NCI-H187 (cell line): ENCODE measurements at places on chromosomes 1 and 21.

- DNase-seq: peak; percentile 48
These were observed at the start of gene PLXNA2 for GRCh38 chr1:208243967-208244916. Gene PLXNA2, minus strand, starts transcription at chr1:208244384. Its CDS starts 26,462 bp downstream, at chr1:208217922.

- no peak for DNase-seq
These were observed 33.3 kb downstream of the ZNF281 start for GRCh38 chr1:200376528-200376927.

DNA sequence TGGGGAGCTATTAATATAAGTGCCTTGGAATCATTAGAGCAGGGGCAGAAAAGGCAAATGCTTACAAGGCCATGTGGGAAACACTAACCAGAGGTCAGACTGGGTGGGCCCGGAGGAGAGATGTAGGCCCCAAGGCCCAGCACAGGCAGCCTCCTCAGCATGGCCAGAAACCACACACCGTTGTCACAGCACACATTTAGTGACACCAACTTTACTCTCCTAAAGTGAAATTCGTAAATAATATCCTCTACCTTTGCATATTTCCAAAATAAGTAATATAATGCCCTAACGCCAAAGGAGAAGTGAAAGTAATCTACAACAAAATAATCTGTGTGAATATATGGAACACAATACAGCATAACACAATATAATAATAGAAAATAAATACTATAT, 62.6 kb downstream of the KIF21B start:
- no peak for DNase-seq

DNA sequence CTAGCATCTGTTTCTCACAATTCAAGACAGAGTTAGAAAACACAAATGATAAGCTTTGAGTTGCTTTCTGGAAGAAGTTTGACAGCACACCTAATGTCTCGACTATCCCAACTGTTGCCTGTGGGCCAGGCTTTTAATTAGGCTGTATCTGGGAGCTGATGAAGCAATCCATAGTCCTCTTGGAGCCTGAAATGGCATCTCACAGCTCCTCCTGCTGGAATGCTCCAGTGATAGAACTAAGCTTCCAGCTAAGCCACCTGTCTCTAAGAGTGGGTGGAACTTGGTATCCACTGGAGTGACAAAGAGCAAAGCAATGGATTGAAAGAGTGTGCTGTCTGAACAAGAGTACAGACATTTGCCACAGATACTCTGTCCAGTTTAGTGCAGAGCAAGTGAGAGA, 605.3 kb upstream of the NR5A2 start:
- DNase-seq: no peak

- DNase-seq: no peak
These were observed 138.8 kb downstream of the HHAT start for GRCh38 chr1:210467440-210468043.

DNA sequence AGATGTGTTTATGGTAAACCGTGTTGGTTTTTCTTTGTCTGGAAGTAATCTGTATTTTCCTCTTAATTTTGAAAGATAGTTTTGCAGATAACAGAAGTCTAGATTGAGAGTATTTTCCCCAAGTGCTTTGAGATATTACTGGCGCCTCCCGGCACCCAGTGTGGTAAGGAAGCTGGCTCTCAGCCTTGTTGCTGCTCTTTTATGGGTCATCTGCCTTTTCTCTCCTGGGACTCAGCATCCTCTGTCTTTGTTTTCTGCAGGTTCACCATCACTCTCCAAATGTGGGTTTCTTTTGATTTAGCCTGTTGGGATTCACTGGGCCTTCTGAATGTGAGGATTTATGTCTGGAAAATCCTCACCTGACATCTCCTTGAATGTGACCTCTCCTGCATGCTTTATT, 37.4 kb downstream of the POFUT2 start:
- DNase-seq: no peak

GRCh38 chr1:182170891-182171461, 109.5 kb upstream of the ZNF648 start:
- no peak for DNase-seq

DNA sequence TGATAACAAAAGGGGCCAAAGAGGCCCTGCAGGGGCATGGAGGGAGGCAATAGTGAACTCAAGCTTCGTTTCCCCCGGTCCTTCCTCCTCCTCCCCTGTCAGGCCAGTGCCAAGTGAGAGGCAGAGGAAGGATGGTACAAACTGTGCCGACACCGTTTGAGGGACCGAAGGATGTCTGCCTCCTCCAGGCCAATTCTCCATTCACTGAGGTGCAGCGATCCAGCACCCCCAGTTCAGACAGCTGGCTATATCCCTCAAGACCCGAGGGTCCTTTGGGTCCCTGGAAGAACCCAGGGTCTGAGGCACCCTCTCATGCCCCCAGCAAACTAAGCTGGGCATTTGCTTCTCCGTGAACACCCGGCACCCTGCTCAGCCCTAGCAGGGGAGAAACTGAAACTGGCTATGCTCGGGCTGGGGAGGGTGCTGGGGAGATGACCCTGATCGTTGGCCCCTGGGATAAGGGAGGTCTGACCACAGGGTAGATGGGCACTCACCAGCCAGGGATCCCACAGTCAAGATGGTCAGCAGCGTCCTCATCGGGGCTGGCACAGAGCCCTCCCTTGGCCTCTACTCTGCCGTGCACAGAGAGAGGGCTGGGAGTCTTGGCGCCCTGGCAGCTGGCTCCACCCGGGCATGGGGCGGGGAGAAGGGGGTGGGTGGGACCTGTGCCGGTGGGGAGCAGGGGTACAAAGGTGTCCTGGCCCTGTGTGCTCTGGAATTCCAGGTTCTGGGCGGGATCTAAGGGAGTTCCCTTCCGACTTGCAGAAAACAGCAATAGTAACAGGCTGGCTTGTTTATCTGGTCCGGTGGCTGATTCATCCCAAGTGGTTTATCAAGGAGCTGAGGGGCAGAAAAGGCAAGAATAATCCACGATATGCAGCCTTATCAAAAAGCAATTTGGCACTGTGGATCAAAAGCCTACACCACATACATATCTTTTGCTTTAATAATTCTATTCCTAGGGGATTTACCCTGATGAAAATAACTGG, at the start of gene IL22RA1:
IL22RA1 (minus strand) TSS at position 595 of the 989 bp plus-strand sequence; CDS start at position 537, 58 bp downstream.
- DNase-seq: no peak

GRCh38 chr1:218930000-218930399, 243.7 kb upstream of the LYPLAL1 start:
- DNase-seq: no peak

DNA sequence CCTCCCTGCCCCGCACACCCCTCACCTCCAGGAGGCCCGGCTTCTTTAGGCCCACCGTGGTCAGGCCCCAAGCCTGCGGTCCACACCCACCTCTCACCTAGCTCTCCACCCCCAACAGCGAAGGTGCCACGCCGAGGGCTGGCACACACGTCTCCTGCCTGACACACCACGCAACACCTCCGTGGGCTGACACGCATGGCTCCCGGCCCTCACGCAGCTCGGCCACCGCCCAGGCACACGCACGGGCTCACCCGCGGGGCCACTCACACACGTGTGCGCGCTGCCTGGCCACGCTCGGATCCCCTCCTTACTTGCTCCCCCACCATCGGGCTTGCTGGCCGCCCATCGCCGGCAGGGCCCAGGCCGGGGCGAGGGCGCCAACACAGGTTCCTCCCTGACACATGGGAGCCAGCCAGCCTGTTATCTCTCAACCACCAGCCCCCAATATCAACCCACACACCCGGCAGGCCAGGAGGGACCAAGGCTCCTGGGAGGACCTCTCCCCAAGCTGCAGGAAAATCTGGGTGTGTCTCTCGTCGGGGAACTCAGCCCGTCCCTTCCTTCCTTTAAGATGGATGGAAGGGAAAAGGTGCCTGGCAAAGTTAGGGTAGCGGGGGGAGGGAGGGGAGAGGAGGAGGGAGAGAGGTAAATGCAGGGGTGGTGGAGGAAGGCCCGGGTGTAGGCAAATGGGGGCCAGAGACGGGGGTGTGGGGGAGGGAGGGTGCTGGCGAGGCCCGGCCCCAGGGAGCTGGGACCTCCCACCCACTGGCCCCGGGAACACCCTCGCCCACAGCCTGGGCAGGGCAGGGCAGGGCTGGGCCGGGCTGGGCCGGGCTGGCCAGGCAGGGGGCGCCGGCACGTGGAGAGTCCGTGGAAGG, 546 bp downstream of the ELOVL1 start:
- no peak for DNase-seq

GRCh38 chr21:36323032-36323431, 3.0 kb downstream of the MORC3 start:
- DNase-seq: no peak

- no peak for DNase-seq
These were observed 12.9 kb downstream of the PLEKHM2 start for GRCh38 chr1:15696956-15697521.

DNA sequence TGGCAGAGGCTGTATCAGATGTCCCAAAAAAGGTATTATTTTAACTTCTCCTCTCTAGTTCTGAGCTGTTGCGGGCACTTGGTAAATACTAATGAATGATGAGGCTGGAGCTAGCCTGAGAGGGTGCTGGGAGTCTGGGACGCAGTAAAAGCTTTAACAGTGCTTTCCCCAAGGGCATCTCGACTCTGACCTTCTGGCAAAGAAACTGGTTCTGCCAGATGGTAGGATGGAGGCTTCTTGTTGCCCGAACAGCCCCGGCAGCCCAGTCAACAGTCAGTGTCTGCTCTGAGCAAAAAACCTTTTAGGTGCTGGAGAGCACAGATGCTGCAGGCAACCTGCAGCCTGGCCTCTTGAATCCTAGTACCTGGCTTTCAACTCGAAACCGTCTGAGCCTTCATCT, 2.5 kb upstream of the PNRC2 start:
- DNase-seq: no peak

DNA sequence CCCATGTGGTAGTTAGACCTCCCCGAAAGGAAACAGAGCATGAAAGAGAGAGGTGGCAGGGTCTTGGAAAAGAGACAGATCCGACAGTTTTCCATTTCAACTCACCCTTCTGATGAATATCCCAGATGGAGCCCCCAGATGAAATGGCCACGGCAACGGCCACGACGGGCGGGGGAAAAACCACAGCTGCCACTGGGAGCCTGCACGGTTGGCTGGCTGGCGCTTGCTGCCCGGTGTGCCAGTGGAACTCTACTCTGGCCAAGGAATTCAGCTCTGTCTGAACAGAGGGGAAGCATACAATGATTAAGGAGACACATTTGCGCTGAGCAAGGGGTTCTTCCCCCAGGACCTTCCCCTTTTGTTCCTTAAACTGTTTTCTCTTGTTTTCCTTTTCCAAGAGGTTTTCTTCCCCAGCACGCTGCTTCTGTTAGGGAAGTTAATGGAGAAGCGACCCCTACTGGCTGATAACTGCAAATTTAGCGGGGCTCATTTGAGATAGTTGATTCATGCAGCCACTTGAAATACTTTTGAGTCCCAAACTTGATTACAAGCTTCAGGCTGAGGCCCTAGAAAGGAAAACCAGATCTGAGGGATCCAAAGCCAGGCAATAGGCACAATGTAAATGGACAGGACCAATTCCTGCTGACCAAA, 1122.5 kb downstream of the NCAM2 start:
- no peak for DNase-seq

- DNase-seq: no peak
These were observed 15.6 kb upstream of the FMOD start for GRCh38 chr1:203366476-203366875.

DNA sequence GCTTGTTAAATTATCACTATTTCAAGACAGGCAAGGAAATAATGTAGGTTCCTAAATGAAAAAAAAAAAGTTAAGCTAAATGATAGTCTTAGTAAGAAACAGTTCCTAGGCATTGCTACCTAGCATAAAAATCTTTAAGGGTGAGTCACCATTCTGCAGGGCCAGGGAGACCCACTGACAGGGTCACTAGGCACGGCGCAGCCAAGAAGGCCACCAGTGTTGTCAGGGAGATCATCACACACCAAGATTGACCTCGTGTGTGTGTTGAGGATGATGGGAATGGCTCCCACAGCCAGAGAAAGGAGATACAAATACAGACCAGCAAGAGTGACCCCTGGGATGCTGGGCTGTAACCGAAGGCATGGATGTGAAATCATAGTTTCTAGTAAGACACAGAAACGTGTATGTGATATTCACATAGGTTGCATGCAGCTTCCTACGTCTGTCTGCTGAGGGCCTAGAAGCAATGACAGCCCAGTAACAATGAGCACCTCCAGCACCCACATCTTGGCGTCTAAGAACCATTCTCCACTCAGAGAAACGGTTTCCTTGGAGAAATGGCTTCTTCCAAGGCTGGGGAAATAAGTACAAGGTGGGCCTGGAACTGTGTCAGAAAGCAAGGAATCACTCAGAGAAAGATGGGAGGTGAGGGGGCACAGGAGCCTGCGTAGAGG, 29.1 kb downstream of the RIPK4 start:
- no peak for DNase-seq

DNA sequence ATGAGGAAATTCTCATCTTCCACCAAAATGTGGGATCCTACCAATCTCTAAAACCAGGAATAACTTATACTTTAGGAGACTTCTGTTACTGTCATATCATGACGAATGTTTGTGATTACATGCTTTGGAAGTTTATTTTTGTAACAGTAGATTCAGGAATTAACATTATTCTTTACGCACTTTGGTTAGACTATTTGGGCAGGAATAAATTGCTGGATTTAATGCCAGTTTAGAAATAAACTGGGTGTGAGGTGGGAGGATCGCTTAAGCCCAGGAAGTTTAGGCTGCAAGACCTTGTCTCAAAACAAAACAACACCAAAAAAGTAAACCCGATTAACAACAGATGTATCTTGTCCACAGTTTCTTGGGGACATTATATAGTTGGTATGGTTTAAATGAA, 52.1 kb downstream of the MIGA1 start:
- no peak for DNase-seq

- no peak for DNase-seq
These were observed 238.3 kb downstream of the PAPPA2 start for GRCh38 chr1:176701151-176701866.

DNA sequence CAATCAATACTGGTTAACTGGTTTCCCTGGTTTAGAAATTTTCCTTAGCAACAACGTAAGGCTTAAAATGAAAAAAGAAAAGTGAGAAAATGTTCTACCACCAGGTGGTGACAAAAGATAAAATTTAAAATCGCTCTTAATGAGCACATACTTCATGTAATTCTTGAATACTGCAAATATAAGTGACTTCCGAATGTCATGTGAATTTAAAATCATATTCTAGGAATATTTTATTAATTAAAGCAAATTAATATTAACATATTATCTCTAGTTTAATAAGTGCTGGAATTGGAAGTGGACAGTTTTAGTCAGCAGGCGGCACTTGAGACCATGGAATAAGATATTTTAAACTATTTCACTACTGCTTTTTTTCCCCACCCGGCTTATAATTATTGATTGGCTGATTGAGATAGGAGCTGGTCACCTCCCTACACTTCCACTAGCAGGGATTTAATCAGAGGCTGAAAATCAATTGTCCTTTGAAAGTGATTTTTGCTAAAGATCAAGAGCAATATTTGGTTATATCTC, 5.0 kb upstream of the ADAMTS1 start:
- no peak for DNase-seq

GRCh38 chr1:203338335-203339036, 12.4 kb downstream of the FMOD start:
- DNase-seq: peak; percentile 44

DNA sequence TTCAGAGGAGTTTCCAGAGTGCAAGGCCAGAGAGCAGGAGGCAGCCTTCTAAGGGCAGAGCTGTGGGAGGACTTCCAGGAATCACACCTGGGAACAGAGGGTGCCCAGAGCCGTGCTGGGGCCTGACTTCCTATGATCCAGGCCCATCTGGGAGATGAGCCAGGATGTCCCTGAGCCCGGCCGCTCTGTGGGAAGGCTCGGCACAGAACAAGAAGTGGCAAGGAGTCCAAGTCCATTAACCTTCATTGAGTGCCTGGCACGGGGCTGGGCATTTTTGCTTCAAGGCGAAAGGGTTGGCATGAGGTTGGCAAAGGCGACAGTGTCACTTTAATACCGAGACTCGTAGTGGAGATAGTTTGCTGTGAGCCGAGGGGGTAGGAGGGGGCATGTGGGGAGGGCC, 18.2 kb downstream of the TMEM201 start:
- DNase-seq: no peak
